ENCODE measurements at places on chromosomes 13 and 19.

GRCh38 chr19:3118232-3119070, 17.4 kb upstream of the GNA15 start:
- DNase-seq = no peak

GRCh38 chr13:92103689-92104153, 705.3 kb downstream of the GPC5 start:
- no peak for DNase-seq

- DNase-seq = no peak
Observed at GRCh38 chr19:47313754-47314295, 4.2 kb downstream of the C5AR1 start.

- no peak for DNase-seq
Observed at GRCh38 chr13:20363172-20363571, 131.1 kb upstream of the GJB6 start.

GRCh38 chr19:34180273-34180672, 8.0 kb downstream of the LSM14A start:
- DNase-seq = no peak

Data from activated CD8-positive, alpha-beta memory T cell treated with anti-CD3 and anti-CD28 coated beads, Interleukin-2, amount 10 ng/mL, durations not matched to agents 7 days and 5 days (primary cell).